ENCODE measurements at places on chromosomes 1 and 21. TPM values are rescaled to one million over a fixed set of nuclear protein-coding genes. Genes with fewer than 3 reads are reported as not detected.

Gene GPR153
- polyA plus RNA-seq, result 5.6 TPM

Gene TAL1
- 2.7 TPM for polyA plus RNA-seq

Gene LCE2A
- polyA plus RNA-seq, result 1.3 TPM

- DNase-seq, result no peak
Observed at GRCh38 chr1:29638281-29638680, 402.0 kb downstream of the PTPRU start.

GRCh38 chr1:16133007-16133961 is 22.6 kb downstream of the EPHA2 start:
- DNase-seq, result no peak

DNA sequence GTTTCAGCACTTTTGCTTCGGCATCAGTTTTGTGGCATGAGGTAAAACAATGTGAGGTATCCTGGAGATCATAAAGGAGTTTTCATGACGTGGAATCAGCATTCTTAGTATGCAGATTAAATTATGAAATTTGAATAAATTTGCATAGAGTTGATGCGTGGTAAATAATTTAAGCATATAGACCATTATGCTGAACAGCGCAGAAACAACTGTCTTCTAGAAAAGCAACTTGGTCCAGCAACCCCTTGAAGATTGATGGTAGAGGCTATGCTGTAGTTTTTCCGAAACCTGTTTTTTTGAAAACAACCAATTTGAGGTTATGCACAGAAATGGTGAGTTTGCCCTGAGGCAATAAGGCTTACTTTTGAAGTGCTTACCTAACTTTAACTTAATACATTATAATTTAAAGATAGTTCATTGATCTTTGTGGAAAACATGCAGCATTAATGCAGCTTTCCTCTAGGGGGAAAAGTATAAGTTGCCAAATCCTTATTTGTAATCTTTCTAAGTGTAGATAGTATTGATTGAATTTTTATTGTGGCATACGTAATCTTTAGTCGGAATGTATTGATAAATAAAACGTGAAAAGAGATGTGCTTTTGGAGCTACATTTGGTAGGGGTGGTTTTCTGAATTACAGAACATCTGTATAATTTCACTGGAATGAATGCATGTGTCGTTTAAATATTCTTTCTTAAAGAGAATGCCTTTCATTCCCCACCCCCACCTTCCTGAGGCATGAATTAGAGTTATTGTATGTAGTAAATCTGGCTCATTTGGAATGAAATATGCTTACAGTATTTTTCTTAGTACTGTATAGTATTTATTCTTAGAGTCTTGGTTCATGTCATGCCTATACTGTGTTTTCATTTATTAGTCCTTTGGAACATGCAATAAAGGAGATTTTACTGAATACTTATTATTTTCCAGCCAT is 3.8 kb downstream of the PRDM2 start:
- DNase-seq, result no peak

Gene LCE4A
- not detected for polyA plus RNA-seq

- no peak for DNase-seq
Observed at GRCh38 chr1:215477632-215478031, 89.5 kb upstream of the KCTD3 start.

- no peak for DNase-seq
Observed at GRCh38 chr21:22200378-22201092, 1202.3 kb downstream of the NCAM2 start.

Gene OPTC
- polyA plus RNA-seq, result 0.39 TPM

DNA sequence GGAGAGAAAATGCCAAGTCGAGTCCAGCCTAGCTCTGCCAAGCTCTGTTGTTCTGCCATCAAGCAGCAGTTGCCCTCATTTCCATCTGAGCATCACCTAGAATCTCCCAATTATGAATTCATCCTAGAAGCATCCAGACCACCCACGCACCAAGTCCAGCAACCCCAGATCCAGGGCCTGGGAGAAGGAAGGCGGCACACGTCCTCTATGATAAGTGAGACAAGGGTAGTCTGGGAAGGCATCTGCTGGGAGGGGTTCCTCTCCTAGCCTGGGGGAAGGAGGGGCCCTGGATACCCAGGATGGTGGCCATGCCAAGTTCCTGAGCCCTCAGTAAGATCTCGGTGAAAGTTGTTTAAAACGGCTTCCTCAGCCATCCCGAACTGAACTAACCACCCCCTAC is 70.7 kb downstream of the VWA5B1 start:
- DNase-seq, result no peak

Gene ADAM30
- not detected for polyA plus RNA-seq

- DNase-seq, result no peak
Observed at GRCh38 chr1:238776126-238776525, 610.2 kb upstream of the CHRM3 start.

- DNase-seq, result no peak
Observed at GRCh38 chr1:8938232-8938999, 7.3 kb upstream of the CA6 start.

Gene CYYR1
- 19.1 TPM for polyA plus RNA-seq

DNA sequence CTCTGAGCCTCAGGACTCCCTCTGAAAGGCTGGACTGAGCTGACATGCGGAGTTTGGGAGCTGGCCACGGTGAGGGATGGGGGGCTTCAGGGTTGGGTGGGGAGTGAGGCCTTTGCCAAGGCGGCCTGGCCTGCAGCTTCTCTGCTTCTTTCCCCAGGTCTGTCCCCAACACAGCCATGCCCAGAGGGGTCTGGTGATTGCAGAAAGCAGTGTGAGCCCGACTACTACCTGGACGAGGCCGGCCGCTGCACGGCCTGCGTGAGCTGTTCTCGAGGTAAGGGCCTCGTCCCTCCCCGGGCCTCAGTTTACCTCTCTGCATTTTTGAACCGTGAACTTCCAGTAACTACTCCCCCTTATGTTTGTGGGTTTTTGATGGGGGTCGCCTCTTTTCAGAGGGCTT is 48.6 kb downstream of the TNFRSF8 start:
- no peak for DNase-seq

DNA sequence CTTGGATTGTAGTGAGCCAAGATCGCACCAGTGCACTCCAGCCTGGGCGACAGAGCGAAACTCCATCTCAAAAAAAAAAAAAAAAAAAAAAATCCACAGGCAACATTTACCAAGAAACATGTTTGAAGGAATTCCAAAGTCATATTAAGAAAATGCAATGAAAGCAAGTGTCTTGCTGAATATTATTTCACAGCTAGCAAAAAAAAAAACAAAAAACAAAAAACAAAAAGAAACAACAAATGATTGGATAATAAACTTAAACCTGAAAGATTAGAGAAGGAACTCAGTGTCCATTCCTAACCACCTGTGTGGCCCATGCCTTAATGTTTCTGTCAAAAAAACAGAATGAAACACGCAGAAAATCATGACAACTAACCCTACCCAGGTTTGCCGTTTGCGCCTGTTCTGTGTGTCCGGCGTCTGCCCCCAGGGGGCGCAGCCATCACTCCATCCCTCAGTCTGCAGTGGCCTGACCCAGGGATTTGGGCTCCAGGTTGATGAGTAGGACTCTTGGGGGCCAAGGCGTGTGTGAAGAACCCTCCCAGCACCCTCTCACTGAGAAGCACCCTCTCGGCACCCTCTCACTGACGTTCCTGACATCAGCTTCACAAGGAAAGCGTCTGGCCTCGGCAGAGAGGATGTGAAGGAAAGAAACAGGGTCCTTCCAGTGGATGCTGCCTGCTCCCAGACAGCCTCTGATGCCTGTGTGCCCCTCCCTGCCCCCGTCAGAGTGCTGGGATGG is 19.2 kb upstream of the PTTG1IP start:
- no peak for DNase-seq

GRCh38 chr1:211236633-211237320 is 22.4 kb upstream of the RCOR3 start:
- no peak for DNase-seq

GRCh38 chr1:212203630-212204029 is 81.6 kb upstream of the PPP2R5A start:
- no peak for DNase-seq

Gene FGR
- polyA plus RNA-seq, result 38.7 TPM

DNA sequence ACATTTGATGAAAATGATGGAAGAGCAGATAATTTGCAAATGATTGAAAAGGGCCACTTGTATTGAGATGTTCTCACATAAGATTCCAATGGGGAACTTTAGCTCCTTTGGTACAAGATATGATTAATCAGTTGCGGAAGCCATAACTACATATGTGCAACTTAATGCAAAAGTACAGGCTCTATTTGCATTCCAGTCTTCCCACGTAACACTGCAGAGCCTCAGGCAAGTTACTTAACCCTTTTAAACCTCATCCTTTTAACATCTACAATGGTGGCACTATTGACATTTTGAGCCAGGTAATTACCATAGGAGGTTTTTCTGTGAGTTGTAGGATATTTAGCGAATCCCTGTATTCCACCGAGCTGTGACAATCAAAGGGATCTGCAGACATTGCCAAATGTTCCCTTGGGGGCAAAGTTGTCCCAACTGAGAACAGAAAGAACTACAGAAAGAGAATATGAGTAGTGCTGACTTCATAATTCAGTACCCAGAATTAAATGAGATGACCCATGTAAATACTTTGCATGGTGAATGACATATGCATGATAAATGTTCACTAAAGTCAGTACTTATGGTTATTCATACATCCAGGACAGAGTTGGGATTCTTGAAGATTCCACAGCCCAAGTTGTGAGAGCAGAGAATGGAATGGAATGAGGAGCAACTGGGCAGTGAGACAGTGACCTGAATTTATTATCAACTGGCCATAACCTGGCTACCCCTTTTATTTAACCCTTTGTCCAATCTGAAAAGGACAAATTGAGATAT is 62.6 kb downstream of the SPAG17 start:
- DNase-seq, result no peak

- DNase-seq, result no peak
Observed at GRCh38 chr1:209417761-209418160, 165.8 kb upstream of the CAMK1G start.

- no peak for DNase-seq
Observed at GRCh38 chr1:90356991-90357390, 360.1 kb downstream of the BARHL2 start.

Gene ZNF644
- polyA plus RNA-seq, result 41.9 TPM

Gene LCE6A
- 1.1 TPM for polyA plus RNA-seq
